ENCODE measurements at places on chromosomes 7 and 10. TPM values are rescaled to one million over a fixed set of nuclear protein-coding genes. Genes with fewer than 3 reads are reported as not detected.

DNA sequence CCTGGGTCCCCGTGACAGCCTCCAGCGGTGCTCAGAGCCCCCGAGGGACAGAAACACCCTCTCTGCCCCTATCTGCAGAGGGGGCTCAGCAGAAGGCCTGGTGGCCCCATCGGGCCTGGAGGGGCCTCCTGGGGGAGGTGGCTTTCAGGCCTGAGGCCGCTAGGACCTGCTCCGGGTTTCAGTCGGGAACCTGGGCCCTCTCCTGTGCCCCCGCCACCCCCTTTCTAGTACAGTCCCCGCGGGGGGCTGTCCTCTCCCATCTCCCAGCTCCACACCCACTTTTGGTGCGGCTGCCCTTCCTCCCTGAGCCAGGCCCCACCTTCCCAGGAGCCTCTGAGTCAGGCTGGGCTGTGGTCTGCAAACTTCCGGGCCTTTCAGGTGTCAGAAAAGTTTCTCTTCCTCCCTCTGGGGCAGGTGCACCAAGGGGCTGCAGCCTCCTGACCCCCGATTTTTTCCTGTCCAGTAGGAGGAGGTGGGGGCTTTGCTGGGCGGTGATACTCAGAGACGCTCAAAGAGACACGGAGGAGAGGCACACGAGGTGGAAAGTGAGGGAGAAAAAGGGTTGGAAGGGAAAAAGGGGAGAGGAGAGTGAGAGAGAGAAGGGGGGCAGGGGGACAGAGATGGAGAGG, 692 bp downstream of the CARD11 start:
- no peak for DNase-seq

DNA sequence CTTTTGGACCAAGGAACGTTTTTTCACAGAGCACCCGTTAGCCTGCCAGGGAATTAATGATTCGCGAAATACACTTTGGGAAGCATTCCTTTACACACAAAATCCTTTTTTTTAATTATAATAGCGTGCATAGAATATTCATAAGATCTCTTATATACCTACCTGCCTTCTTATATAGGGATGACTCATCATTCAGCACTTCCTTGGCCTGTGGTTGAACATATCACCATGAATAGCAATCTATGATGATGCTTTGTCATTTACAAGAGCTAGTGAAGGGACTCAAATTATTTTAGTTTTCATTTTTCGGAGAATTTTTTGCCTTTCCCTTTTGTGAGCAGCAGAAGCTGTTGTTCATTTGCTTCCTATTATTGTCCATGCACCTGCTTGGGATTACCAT, 97.0 kb downstream of the CDH23 start:
- DNase-seq, result no peak

DNA sequence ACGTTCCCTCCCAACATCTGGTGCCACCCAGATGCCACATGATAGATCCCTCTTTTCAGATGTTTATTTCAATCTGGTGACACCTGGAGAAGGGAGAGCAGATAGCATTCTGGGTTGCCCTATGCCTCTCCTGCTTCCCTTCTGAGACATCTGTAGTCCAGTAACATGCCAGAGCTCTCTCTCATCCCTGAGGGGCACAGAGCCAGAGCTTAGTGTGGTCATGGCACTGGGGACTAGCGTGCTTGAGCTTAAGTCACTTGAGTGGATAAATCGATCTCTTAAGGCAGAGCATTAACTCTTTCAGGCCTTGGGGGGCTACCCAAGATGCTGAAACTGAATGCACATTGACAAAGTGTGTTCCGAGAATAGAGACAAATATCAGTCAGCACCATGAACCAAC, 47.9 kb downstream of the WNT2 start:
- no peak for DNase-seq

- DNase-seq, result no peak
Observed at GRCh38 chr10:77028042-77028441, 609.6 kb downstream of the KCNMA1 start.

DNA sequence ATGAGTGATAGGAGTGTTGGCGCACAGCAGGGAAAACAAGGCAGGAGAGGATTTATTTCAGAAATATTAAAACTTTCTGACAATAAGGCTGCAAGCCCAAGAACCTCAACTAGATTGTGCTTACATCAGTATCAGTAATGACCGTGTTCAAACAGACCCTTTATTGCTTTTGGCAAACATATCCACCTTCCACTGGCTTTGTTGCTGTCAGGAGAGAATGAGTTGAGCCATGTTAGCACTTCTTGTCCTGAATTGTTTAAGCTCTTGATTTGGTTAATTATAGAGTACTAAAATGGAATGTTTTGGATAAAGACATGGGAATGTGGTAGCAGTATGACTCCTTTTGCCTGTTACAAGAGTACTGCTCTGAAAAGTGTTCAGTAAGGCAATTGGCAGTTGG, 3.8 kb downstream of the AHCYL2 start:
- no peak for DNase-seq

GRCh38 chr7:36085096-36085495, 68.0 kb upstream of the EEPD1 start:
- DNase-seq, result no peak

Gene FEZF1
- total RNA-seq, result not detected

Gene ERCC6
- 35.6 TPM for total RNA-seq

Measured in dorsolateral prefrontal cortex (tissue), 122 donors.